ENCODE measurements at places on chromosomes 4 and X.

DNA sequence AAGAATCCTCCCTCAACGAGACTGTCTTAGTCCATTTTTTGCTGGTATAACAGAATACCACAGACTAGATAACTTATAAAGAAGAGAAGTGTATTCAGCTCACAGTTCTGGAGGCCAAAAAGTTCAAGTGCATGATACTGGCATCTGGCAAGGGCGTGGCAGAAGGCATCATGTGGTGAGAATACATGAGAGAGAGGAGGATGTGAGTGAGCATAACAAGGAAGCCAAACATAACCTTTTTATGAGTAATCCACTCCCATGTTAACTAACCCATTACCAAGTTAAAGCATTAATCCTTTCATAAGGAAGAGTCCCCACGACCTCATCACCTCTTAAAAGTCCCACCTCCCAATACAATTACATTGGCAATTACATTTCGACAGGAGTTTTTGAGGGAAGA is 504.6 kb downstream of the IQCM start:
- no peak for DNase-seq

GRCh38 chrX:153728095-153728494 is 3.4 kb downstream of the ABCD1 start:
- DNase-seq: no peak

- DNase-seq: no peak
These were observed 31.3 kb upstream of the ARHGEF38 start for GRCh38 chr4:105520819-105521790.

DNA sequence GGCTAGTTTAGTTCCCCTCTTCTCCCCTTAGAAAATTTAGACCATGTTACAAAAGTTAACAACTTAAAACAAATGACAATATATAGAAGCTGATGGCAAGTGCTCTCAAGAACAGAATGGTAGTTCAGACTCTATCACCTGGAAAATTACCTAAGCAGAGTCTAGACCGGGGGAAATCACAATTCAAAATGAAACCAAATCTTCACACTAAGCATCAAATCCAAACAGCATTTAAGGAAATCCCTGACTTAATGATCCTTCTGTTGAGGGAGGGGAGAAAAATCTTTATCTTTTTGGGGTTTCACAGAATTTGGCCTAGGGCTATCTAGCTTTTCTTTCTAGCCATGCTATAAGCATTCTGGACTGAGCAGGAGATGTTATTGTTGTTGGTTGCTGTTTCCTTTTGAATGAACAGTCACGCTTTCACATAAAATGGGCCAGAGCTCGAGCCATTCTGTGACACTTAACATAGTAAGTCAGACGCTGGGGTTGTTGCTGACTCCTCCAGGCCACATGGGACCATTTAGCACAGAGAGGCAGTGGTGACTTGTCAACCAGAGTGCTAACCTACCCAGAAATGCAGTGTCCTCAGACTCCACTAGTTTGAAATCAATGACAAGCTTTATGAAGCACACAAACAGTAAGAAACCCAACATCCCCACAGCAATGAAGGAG is 16.0 kb upstream of the LSM6 start:
- no peak for DNase-seq

DNA sequence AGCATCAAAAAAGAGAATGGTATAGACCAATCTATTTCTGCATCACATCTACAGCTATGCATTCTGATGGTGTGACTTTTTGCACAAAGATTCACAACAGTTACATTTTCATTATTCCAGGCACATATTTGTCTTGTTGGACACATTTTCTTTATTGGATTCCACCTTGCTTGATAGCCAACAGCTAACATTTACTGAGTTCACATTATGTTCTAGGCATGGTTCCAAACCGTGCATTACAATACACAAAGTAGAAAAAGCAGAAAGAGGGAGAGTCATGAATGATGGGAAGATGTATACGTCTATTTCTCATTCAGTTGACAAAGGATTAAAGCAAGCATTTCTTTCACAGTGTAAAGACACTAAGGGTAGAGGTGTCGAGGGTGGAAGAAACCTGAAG is 22.9 kb upstream of the CLGN start:
- DNase-seq: no peak

DNA sequence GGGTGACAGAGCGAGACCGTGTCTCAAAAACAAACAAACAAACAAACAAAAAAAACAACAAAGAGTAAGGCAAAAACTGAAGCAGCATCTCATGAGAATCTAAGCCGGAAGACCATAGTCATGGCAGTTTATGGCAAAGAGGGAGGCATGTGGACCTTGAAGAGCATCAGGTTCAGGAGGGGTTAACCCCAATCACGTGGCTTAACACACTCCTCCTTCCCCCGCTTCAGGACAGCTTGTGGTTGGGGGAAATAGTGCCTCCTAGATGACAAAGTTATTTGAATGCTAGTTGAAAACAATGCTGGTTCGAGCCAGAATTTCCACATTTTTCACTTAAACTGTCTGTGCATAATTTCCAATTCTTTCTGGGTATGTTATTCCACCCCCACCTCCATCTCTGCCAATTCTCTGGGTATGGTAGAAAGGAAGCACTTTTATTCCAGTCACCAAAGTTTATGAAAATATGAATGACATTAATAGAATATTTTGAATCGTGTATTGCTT is 11.7 kb upstream of the MAP7D3 start:
- DNase-seq: no peak

DNA sequence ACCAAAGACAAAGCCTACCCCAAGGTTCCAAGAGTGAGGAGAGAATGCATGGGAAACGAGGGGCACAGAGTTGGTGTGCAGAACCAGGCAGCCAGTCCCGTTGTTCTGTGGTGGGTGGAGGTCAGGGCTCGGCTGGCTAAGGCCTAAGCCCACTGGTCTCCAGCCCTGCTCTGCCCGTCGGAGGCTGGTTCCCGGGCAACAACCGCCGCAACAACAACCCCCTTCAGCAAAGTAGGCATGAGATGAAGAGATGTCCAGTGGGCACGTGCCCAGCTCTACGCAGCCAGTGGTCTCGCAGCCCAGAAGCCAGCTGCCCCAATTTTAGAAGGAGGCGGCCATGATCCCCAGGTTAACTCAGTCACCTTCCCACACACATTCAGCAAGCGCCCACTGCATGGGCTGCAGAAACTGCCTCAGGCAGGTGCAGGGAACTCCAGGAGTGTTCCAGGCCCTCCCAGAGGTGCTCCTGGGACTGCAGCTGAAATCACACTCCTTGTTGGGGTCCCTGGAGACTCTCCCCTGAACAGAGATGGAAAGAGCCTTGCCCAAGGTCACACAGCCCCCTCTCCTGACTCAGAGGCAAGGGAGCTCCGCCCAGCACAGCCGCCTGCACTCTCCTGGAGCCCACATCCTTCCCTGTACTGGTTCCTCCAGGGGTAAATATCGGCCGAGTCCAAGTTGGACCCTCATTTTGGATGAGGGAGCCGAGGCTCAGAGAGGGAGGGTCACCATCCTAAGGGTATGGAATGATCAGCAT is 25.4 kb upstream of the HTRA3 start:
- DNase-seq: no peak

DNA sequence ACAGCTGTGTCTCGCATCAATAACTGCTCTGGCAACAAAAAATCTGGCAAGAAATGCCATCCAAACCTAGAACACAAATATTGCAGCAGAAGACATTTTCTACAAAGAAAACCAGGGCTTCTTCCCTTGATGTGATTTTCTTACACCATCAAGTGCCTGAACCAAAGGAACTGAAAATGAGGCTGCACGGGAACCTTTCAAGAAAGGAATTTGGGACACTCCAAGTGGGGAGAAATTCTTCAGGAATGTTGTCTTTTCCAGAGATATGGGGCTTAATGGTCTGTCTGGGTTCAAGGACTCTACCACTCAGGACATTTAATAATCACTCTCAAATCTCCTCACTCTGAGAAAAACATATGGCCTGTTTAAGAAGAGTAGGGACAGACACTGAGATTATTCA is 57.6 kb downstream of the PRDM5 start:
- no peak for DNase-seq

DNA sequence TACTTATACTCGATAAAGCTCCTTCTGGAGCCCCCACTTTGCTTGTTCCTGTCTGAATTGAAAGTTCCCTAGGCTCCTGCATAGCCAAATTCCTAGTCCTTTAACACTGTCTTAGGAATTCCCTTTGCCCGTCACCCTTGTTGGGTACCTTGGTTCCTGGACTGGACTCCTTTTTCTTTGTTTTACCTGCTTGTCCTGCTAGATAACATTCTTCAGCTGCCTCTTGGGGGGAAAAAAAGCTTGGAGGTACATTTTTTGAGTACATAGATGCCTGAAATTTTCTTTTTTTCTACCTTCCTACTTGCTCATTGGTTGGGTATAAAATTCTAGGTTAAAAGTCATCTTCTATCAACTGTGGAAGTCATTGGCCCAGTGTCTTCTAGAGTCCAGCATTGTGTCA is 154.8 kb upstream of the RAPGEF2 start:
- DNase-seq: no peak

DNA sequence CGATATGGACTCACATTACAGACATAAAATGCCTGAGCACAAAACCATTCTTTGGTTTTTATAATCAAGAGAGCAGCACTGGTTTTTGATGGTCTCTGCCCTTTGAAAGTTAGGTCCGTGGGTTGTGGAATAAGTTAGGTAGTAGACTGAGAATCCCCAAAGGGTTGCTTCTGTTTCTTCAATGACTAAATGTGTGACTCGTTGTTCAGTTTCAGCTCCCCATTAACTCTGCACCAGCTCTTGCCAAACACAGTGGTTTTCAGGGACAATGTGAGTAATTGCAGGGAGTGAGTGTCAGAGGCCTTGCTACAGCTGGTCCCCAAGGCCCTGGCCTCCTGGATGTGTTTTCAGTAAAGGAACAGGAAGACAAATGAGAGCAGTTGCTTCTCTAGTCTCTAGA is 24.8 kb downstream of the SMIM20 start:
- no peak for DNase-seq

DNA sequence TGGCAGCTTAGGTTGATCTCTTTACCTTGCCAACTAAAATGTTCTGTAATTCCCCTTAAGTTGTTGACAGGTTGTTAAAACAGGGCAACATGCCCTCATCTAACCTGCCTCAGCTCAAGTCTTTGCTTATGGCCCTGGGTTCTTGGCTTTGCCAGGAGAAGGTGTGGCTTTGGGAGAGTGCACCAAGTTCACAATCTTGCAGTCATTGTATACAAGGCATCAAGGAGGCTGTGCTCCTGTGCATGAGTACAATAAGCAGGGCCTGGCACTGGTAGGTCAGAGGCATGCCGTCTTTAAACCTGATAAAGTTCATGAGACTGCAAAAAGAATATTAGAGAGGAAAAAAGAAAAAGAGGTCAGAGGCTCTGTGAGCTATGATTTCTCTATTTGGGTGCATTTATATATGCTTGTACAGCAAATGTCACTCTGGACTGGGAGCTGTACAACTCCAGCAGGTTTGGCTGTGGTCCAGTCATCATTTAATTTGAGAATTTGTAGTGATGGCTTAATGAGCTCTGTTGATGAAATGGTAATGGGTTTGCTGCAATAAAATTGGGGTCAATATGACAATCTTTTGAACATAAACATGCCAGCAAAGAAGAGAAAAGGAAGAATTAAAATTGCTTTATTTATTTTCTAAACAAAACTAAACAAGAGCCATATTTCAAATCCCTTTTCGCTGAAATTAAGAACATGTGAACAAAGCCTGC is 30.3 kb downstream of the AREG start:
- no peak for DNase-seq

DNA sequence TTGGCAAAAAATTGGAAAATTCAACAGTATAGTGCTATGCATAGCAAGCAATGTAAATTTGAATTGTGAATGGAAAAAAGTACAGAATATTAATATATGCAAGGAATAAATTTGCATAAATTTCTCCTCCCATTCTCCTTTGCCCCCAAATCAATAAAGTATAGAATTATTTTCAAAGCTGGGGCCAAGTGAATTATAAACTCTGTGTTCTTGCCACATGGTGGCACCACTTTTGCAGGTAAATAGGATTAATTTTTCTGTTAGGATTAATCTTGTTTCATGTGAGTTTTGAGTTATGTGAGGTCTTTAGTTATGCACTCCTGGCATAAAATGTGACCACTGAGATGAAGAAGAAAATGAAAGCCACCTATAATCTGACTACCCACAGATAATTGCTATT is 19.9 kb downstream of the COPS4 start:
- no peak for DNase-seq

DNA sequence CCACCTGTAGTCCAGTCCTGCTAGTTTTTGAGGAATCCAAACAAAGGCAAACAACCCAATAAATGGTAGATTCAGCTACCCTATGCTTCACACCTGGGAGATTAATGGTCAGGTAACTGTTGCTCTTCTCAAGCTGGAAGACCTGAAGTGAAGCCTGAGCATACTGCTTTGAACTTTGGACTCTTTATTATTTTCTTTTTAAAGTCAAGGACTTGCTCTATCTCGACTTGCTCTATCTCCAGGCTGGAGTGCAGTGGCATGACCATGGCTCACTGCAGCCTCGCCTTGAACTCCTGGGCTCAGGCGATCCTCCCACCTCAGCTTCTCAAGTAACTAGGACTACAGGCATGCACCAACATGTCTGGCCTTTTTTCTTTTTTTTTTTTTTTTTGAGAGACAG is 14.7 kb upstream of the KLHL13 start:
- DNase-seq: no peak

DNA sequence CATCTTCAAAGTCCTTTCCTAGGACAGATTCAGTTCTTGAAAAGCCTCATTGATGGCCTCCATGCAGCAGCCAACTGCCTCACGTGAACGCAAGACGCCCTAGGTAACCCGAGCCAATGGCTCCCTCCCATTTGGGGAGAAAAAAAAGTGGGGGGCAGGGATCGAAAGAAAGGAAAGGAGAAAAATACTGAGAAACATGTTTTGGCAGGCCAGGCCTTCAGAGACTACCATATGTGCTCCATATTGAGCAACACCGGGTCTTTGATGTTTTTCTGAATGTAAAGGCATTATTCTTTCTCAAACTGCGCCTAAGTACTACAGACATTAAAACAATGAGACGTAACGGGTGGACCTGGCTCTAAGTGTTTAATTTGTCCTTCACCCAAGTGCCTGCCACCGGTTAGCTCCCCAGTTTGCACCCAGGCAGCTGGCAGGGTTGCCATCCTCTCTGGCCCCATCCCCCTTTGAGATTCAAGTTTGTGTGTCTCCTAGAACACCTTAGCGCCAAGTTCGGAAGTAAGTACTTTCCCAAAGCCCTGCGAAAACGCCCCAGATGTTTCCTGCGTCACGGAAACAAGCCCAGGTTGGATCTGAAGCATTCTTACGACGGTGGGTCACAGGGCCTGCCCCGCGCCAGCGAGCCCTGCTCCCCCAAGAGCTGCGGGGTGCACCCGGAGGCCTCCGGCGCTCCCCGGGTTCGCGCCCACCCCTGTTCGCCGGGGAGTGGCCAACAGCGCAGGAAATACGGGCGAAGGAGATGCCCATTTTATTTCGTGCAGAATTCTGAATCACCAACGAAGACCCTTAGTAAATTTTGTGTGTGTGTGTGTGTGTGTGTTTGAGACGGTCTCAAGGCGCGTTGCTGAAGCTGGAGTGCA is 30.1 kb downstream of the HAND2 start:
- no peak for DNase-seq

DNA sequence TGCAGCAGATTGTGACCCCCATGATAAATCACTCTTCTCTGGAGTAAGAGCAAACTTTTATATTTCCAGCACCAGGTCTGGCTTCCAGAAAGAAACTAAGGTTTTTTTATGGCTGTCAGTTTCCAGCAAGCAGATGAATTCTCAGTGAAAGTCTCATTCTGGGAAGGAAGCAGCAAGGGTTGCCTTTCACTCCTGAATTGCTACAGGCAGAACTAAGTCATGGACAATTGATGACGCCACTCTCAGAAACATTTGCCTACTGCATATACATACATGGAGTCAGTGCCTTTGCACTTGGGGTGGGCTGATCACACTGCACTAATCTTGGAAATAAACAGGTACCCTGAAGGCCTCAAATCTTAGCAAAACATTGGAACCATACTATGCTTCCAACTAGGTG is 80.0 kb downstream of the IL21 start:
- no peak for DNase-seq
